ENCODE measurements at places on chromosomes 2 and 18.

GRCh38 chr2:217107480-217107879 is 247.6 kb upstream of the TNP1 start:
- DNase-seq, result no peak

DNA sequence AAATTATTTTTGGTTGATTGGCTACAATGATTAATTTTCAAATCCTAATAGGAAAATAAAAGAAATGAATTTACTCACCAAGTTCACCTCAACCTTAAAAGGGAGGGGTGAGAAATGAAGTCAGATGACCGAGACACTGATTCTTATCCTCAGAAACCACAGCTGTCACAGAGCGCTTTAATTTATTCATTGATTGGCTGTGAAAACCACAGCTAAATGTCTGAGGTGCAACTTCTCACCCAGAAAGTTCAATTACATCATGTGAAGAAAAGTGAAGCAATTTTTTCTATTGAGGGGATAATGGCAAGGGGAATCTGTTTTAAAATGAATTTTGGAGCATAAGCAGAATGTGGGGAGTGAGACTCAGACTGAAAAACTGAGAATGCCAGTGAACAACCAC is 128.4 kb downstream of the RNF152 start:
- no peak for DNase-seq

GRCh38 chr18:21316296-21316695 is 74.3 kb downstream of the GREB1L start:
- DNase-seq, result no peak

DNA sequence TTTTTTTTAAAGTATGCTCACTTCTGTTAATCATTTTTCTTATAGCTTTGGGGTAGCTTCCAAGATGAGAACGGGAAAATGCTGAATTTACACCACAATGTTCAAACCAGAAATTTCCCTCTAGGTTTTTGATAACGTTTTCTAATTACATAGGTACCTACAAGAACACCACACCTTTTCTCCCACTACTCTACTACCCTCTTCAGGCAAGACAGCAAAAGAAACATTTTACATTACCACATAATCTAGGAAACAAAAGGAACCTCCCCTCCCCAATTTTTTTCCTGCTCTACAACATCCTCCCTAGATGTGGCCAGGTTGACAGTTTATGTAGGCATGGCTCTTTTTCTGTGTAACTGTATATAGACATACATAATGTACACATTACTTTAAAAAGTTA is 32.4 kb downstream of the NDUFAF7 start:
- no peak for DNase-seq

DNA sequence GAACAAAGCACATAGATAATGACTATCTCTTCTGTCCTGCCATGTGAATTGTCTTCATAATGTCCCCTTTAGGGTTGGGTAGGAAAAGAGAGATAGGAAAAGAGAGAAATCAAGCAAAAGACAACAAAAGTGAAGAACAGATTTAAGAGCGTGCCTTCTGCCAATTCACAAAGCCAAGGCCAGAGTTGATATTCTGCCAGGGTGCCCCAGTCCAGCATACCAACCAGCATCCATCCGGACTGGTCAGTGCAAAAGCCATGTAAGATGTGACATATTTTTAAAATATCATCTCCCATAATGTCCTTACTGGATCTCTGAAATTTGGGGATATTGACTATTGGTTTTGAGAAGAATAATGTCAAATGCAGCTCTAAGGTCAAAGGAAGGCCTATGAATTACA is 35.7 kb upstream of the KLF7 start:
- DNase-seq, result no peak

DNA sequence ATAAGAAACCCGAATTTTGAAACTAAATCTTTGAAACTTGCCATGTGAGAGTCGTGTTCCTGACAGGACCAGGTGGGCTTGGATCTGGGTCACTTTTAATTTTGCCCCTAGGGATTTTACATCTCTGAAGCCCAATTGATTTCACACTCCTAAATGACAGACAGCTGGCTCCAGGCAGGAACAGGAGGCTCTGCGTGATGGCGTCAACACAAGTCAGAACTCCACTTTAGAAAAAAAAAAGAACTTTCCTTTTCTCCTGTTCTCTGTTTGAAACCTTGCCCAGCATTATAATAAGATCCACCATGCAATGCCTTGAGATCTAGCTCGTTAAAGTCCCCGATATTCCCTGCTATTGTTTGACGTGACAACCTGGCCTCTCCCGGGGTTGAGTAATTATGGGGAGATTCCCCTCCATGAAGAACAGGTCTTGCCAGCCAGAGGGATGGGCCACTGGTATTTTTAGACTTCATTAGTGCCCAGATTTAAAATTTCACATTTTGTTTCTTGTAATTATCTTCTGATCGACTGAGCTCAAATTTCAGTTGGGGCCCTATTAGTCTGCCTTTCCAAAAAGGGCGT is 260.3 kb downstream of the KLHL29 start:
- DNase-seq, result no peak

GRCh38 chr2:222256250-222256649 is 42.5 kb downstream of the PAX3 start:
- DNase-seq, result no peak

GRCh38 chr2:207180741-207181140 is 15.0 kb upstream of the KLF7 start:
- DNase-seq, result no peak

DNA sequence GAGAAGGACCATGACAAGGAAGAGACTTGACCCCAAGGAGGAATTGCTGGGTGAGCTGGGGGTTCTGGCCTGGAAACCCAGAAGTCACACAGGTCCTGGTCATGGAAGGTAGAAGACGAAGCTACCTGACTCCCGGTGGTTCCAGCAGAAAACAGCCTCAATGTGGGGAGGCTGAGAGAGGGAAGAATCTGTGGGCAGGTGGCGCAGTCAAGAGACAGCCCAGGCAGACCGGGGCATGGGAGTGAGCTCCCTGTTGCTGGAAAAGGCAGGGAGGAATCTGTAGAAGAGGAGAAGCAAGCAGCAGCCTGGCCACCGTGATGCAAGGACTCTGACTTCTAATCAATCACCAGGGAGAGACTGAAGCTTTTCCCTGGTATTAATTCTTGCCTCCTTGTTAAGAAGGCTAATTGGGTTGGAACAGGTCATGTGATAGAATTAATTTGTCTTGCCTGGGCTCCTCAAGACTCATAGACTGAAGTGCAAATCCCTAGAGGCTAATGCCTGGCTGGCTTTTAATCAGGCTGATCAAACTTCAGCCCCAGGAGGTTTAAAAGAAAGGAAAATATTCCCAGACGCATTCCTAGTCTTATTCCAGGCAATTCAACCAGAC is 30.1 kb downstream of the CNGA3 start:
- no peak for DNase-seq

GRCh38 chr18:8695932-8696517 is 9.3 kb upstream of the MTCL1 start:
- DNase-seq, result no peak

- no peak for DNase-seq
Measured at GRCh38 chr2:62511636-62512035, 5.6 kb upstream of the TMEM17 start.

Data from AML-193 (cell line).